Activated T-cell treated with anti-CD3 and anti-CD28 coated beads, Interleukin-2, amount 50 U/mL, for 24 hours (primary cell): ENCODE measurements at places on chromosomes 11 and 22.

GRCh38 chr11:74540270-74540669 is 46.7 kb upstream of the LIPT2 start:
- no peak for DNase-seq

DNA sequence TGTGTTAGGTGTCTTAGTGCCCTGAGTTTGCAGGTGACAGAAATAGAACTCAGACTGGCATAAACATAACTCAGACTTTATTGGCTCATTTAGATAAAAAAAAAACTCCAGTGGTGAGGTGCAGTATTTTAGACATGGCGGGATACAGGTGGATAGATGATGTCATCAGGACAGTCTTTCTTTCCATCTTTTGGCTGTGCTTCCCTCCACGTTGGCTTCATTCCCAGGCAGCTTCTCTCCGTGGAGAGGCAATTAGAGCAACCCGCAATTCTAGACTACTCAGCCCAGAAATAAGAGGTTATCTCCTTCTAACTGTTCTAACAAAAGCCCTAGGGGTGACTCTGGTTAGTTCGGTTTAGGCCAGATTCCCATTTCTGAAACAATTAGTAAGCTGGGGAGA is 40.5 kb downstream of the NCAM1 start:
- DNase-seq = no peak

DNA sequence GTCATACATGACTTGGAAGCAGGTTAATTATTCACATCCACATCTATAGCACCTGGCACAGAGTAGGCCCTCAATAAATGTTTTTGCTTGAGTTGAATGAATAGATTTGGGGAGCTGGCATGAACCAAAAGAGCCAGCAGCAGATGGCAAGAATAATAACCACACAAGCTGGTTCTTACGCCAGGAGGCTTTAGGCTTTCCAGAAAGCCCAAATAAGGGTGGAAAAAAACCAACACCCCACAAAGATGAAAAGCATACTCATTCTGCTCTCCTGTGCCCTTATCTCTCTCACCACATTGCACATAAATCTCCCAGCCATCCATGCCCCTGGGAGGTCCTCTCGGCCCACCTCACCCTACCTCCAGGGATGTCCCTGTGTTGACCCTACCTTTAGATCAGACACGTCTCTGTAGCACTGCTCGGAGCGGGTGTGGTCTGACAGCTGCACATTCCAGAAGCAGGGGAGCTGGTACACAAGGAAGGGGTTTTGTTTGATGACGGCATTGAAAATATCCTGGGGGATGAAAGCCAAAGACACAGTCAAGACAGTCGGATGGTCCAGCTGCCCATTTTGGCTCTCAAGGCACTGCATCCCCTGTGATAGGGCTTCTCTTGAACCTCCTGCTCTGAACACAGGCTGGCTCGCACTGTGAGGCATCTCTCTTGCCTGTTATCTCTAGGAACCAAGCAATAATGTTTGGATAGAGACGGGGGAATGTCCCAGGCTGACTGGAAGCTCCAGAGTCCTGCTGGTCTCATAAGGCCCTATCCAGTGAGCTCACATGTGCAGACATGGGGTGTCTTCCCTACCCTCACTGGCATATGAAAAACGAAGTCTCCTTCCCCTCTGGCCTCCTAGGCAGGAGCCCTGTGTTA is 323.6 kb upstream of the SYN3 start:
- DNase-seq = no peak

DNA sequence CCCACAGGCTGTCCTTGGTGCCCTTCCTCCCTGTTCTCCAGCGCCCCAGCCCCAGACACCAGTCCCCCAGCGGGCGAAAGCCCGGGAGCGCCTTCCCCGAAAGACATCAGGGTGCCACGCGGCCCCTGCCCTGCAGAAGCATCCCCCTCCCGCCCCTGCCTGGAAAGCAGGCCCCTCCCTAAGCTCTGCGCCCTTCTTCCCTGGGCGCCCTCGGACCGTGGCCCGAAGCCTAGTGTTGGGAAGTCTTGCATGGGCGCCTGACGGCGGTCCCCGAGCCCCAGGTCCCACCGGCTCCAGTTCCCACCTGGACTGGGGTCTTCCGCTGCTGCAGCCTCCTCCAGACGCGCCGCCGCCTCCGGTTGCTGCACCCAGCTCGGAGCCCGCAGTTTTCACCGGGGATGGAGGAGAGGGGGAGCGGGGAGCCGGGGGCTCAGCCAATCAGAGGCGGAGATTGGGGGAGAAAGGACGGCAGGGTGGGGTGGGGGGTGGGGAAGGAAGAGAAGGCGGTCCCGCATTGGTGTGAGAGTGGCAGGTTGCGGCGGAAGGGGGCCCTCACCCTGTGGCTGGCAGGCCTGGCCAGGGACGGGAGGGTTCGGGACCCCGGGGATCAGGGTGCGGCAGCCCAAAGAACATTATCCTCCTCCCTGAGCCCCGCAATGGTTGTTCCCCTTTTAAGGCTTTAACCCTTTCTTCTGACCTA is at the start of gene THY1:
Gene THY1 (minus strand): TSS at position 364 of the 700 bp plus-strand sequence. CDS start 2,267 bp downstream, outside the sequence.
- DNase-seq = no peak

DNA sequence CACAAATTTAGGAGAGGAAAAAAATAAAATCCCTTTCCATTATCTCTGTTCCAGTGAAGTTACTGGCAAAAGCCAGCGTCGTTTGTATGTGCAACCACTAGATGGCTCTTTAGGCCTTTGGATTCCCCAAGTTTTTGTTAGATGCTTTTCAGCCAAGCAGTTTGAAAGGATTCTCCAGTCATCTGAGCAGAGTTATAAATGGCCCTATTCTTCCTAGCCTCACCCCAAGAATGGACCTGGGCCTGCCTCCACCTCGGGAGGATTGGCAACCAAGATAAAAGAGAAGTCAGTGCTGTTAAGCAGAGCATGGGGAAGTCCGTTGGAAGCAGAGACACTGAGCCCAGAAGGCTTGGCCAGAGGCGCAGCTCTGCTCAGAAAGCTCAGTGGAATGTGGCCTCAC is 15.4 kb downstream of the FAM181B start:
- no peak for DNase-seq

DNA sequence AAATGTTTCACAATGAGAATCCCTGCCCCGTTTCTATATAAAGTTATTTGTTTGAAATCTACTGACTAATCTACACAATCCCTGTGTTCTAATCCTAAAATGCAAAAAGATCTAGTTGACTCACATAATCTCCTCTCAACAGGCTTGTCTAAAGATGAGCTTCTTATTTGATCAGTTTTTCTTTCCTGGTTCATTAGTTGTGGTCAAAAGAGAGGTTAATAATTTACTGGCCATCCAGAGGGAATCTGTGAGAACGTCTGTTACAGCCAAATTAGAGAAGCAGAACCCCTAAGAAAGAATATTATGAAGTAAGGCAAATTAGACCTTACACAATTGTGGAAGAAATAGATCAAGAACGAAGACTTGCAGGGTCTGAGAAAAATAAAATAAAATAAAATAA is 173.7 kb upstream of the ANO3 start:
- no peak for DNase-seq

DNA sequence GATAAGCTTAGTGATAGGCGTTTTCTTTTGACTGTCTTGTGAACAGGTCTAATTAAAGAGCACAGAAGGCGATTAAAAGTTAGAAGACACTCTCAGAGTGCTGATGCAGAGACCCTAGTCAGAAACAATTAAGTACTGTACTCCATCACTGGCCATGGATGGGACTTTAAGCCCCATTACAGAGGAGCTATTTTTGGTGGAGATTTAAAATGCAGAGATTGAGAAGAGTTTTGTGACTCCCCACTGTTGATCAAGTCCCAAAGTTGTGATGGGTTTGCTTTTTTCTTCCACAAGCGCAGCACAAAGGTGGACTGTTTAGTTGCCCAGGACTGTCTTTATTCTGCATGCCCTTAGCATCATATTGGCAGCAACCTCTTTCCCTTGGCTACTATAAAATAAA is 978 bp downstream of the LUZP2 start:
- no peak for DNase-seq

DNA sequence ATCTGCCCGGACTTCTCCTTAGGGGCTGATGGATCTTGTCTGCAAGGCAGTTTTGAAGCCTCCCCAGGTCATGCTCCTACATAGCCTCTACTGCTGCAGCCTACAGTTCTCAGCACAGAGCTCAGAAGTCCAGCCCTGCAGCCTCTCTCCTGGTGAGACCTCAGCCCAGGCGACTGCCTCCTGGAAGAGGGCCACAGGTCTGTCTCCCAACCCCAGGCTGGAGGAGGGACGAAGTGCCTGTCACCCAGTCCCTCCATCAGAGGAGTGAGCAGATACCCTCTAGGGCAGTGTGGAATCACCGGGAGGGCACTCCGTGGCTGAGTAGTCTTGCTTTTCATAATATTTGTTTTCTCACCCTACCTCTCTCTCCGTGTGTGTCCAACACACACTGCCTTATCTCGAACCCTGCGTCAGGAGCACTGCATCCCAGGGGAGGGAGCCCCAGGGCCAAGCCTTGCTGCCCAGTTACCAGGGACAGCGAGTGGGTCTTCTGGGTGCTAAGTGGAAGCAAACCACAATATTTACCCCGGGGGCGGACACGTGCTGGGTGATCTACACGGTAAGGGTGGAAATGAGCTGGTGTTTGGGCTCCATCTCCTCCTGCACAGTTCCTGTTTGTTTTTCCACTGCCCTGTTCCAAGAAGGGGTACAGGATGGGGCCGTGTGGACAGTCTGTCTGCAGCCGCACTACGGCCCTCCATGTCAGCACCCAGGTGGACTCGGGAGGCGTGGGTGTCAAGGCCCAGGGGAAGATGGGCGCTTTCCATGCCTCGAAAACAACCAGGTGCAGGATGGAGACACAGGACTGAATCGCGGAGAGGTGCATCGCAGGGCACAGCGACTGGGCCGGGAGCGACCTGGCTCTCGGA is 133.7 kb upstream of the HSD17B12 start:
- DNase-seq = no peak

DNA sequence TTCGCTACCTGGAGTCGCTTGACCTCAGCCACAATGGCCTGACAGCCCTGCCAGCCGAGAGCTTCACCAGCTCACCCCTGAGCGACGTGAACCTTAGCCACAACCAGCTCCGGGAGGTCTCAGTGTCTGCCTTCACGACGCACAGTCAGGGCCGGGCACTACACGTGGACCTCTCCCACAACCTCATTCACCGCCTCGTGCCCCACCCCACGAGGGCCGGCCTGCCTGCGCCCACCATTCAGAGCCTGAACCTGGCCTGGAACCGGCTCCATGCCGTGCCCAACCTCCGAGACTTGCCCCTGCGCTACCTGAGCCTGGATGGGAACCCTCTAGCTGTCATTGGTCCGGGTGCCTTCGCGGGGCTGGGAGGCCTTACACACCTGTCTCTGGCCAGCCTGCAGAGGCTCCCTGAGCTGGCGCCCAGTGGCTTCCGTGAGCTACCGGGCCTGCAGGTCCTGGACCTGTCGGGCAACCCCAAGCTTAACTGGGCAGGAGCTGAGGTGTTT is 12.8 kb downstream of the TSKU start:
- DNase-seq = no peak

- no peak for DNase-seq
Observed at GRCh38 chr11:46721286-46721685, 2.3 kb downstream of the F2 start.

GRCh38 chr22:19704355-19705015 is 9.8 kb upstream of the SEPTIN5 start:
- no peak for DNase-seq

DNA sequence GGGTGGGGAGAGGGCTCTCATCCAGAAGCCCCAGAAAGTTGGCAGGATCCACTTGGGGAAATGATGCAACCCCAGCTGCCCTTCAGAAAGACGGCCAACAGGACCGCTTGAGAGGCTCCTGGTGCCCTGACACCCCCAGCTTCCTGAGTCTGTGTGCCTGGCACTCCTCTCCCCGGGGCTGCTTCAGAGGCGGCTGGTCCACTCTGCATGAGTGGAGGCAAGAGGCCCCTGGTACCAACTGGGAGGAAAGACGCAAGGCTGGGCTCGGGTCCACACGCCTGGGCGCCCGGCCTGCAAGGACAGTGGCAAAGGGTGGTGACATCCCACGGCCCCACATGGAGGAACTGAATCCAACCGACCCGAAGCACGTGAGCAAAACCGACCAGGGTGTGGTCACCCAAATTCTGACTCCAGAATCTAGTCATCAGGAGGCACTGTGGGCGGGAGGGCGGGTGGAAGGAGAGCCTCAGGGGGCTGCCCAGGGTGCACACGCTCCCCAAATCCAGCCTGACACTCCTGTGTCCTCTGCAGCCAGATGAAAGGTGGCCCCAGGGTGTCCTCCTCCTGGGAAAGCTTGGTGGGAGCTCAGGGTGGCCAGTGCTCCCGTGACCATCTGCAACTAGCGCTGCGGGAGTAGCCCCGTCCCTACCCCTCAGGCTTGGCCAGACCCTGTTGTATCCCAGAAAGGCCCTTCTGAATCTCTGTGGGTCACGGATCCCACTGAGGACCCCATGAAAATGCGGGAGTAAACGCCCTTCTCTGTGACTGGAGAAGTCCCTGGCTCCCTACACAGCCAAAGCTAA is 3.7 kb downstream of the RNH1 start:
- DNase-seq = no peak

- DNase-seq = no peak
Observed at GRCh38 chr11:126060757-126061171, 1.9 kb downstream of the CDON start.
